Cardiac septum (tissue), 1 donor: ENCODE measurements at places on chromosomes 2 and 18.
A peak's percentile ranks its signal among the peaks of the same experiment; 100 is the strongest.

GRCh38 chr2:151470556-151470955 lies 60.9 kb downstream of the RIF1 start:
- DNase-seq, result no peak

GRCh38 chr2:216626168-216626874 lies 6.9 kb upstream of the IGFBP2 start:
- DNase-seq, result no peak

DNA sequence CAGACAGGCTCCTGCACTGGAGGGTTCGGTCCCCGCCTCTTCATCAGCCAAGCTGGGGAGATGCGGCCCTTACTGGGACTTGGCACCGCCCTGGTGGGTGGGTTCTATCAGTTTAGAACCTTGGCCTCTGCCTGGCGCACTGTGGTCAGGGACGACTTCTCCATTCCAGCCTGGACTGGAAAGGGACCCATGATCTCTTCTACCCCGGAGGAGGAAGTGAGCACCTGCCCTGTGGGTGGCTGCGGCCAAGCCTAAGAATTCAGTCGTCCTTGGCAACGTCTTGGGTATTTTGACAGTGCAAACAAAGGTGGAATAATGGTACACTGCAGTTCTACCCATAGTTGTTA lies 106.9 kb upstream of the CD302 start:
- peak; percentile 85 for DNase-seq

GRCh38 chr18:45571195-45571594 lies 44.1 kb upstream of the SLC14A2 start:
- DNase-seq, result no peak

DNA sequence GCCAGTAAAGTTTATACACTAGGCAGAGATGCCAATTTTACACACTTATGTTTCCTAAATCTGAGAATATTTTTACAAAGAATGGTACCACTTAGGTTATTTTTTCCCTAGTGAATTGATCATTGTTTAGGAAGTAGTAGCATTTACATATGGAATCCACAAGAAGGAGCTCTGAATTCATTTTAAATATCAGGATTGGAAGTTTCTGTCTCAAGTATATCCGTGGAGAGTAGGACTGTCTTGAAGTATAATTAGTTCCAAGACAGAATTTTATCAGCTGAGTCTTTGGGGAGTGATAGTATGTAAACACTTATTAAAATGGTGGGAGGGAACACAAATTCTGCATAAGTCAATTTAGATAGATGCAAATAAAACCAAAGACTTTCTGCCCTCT lies 82.3 kb upstream of the FAM98A start:
- no peak for DNase-seq

GRCh38 chr2:46461709-46462171 lies 17.6 kb upstream of the TMEM247 start:
- no peak for DNase-seq

- no peak for DNase-seq
These were observed 53.7 kb downstream of the EMX1 start for GRCh38 chr2:72971036-72971435.

DNA sequence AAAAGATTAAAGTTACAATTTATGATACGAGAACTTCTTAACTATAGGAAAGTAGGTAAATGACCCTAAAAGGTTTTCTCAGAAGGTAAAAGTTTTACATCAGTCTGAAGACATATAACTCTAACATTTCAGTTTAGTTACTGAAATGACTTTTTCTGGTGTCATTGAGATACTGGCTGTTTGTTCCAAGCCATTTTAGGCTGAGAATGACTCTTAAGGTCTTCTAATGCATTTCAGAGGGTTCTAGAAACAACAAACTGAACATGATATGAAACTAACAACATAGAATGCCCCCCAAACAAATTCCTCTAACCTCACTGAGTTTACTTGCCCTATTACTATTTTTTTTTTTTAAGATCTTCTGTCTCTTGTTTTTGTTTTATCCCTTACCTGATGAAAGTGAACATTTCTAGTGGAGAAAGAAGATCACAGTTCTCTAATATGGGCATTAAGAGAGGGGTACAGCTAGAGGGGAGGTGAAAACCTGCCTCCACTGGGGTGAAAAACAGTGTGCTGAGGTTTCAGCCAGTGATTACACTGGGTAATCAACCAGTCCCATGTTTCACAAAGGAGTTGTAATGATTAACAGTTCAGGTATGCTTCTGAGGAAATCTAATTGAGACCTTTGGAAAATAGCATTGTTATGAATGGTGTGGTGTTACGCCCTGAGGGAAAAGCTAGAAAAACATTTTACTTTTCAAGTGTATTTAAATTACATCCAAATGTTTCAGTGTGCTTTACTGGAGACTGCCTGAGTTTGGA lies 11.2 kb downstream of the NABP1 start:
- no peak for DNase-seq

GRCh38 chr18:70024093-70024492 lies 76.4 kb upstream of the CD226 start:
- no peak for DNase-seq

DNA sequence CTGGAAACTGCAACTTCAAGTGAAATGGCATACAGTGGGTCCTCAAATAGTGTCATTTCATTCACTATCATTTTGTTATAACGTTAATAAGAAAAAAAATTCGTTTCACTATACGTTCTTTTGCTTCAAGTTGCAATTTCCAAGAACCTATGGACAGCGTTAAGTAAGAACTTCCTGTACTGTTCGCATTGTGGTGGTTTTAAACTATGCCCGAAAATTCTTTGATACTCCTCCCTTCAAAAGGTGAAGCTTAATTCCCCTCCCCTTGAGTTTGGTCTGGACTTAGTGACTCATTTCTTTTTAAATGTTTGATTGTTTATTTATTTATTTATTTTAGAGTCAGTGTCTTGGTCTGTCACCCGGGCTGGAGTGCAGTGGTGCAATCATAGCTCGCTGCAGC lies 20.7 kb downstream of the GNLY start:
- no peak for DNase-seq

DNA sequence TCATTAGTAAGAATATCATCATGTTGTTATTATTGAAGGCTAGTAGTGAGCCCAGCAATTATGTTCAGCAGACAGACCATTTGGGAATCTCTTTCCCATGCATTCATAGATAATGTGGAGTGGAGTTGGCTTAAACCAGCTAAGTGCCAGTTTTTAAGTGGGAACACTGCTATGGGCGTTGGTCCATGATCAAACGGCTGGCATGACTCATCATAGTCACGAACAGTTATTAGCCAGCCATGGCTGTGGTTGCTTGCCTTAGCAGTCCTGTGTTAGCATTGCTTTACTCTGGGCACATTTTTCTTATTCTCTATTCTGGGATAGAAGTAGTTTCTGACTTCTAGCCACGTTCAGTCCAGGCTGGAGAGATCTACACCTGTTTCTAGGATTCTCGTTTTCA lies 17.7 kb downstream of the EIF4E2 start:
- DNase-seq, result no peak

- DNase-seq, result no peak
These were observed 79.4 kb upstream of the ARHGAP28 start for GRCh38 chr18:6650127-6650507.

DNA sequence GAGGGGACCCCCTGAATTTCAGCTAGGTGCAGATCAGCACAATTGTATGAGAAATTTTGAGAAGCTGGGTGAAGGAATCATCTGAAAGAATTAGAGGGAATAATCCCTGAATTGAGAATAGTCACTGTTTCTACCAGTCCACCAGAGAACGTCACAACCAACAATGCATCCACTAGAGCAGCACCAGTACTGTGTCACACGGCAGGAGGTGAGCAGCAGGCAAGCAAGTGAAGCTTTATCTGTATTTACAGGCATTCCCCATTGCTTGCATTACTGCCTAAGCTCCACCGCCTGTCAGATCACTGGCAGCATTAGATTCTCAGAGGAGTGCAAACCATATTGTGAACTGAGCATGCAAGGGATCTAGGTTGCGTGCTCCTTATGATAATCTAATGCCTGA lies 40.7 kb downstream of the GDF7 start:
- DNase-seq, result no peak

GRCh38 chr2:54555318-54555837 lies 99.3 kb downstream of the SPTBN1 start:
- no peak for DNase-seq

DNA sequence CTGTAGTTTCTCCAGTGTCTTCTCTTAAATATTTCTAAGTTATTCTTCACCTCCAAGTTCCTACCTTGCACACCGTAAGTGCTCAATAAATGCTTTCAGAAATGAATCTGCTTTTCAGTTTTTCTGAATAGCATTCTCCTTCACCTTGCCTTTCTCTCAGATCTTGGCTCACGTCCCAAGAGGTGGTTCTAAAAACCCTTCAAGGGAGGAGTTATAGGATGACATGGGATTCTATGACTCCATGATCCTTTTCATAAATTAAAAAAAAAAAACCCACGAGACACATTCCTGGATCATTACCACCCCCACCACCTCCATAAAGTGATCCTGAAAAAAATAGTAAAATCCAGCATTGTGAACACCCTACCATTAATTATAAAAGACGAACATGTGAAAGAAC lies 11.7 kb downstream of the KCTD1 start:
- DNase-seq, result no peak

DNA sequence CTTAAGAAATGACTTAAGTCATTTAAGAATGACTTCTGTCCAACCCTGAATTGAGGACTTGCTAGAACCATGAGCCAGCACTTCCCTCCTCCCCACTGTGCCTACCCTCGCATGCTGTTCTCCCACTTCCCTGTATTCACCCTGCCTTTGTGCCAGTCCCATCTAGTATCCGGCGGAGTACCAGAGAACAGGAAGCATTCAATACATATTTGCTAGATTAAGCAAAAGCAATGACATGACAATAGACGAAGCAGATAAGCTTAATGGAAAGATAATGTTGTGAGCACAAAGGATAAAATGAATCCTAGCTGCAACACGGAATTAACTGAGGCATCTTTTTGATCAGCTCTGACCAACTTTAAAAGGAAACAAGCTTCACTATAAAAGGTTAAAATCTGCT lies 328.5 kb downstream of the TDRD15 start:
- DNase-seq, result no peak

- no peak for DNase-seq
These were observed 580 bp downstream of the NEDD4L start for GRCh38 chr18:58044370-58045241.

DNA sequence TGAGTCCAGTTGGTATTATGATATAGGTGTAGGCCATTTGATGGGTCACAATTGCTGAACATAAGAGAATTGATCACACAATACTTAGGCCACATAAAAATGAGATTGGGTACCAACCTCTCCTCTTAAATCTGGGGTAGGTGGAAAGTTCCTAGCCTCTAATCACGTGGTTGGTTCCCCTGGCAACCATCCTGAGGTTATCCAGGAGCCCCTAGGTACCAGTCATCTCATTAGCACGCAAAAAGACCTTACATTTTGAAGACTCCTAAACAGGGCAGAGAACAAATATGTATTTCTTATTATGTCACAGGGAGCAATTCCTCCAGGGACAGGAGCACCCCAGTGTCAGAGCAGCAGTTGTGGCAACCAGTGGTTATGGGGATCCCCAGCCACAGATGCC lies 12.7 kb upstream of the SELENOI start:
- no peak for DNase-seq
